NCI-H1436 (cell line): ENCODE measurements at places on chromosomes 13 and 19.
A peak's percentile ranks its signal among the peaks of the same experiment; 100 is the strongest.

- DNase-seq = no peak
Measured at GRCh38 chr19:29294343-29294811, 81.4 kb upstream of the UQCRFS1 start.

DNA sequence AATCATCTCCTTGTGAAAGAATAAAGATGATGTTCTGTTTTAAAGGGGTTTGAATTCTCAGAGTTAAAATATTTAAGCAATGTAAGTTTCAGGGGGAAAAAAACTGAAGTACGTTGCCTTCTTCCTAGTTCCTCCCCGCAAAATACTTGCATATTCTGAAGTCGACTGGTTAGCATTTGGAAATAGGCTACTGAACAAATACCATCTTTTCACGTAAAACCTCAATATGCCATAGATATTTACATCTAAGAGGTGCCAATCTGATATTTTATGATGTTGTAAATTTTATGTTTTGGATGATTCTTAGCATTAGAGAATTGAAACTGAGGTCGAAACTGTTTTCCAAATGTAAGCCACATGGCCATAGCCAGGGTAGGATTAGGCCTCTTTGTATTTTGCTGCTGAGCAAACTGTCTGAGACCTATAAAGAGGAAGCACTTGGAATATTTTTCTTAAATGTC, 138.3 kb downstream of the FLT1 start:
- no peak for DNase-seq

DNA sequence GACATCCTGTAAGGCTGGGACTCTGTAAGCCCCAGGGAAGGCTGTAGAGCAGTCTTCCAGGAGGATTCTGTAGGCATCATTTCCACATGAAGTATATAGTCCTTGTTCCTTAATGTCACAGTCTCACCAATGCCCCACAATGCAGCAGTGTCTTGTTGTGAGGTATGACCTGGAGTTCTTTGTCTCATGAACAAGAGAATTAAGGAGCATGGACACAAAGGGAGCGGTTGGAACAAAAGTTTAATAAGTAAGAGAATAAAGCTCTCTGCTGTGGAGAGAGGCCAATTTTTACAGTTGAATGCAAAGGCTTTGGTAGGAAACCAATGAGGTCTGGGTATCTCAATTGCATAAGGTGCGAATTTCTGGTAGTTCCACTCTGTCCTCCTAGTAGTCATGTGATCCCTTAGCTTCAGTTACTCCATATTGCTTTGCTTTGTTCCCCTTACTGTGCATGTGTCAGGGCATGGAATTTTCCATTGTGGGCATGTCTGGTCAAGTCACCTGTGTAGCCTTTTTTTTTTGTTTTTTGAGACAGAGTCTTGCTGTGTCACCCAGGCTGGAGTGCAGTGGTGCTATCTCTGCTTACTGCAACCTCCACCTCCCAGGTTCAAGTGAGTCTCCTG, 124.3 kb upstream of the TMTC4 start:
- DNase-seq = no peak

DNA sequence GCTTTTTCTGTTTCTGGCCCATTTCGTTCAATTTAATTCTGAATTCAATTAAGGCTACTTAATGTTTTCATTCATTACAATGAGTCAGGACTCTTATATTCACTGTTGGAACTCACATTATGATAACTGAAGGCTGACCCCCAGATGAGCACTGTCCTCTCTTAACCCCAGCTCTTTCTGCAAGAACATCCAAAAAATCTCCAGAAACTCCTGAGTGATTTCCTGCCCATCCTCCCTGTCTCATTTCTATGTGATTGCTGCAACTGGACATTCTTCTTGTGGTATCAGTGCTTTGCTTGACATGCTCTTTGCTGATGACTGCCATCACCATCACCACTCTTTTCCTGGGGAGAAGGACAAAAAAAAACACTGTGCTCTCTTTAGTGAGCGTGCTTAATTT, 240.3 kb downstream of the SPRY2 start:
- no peak for DNase-seq

DNA sequence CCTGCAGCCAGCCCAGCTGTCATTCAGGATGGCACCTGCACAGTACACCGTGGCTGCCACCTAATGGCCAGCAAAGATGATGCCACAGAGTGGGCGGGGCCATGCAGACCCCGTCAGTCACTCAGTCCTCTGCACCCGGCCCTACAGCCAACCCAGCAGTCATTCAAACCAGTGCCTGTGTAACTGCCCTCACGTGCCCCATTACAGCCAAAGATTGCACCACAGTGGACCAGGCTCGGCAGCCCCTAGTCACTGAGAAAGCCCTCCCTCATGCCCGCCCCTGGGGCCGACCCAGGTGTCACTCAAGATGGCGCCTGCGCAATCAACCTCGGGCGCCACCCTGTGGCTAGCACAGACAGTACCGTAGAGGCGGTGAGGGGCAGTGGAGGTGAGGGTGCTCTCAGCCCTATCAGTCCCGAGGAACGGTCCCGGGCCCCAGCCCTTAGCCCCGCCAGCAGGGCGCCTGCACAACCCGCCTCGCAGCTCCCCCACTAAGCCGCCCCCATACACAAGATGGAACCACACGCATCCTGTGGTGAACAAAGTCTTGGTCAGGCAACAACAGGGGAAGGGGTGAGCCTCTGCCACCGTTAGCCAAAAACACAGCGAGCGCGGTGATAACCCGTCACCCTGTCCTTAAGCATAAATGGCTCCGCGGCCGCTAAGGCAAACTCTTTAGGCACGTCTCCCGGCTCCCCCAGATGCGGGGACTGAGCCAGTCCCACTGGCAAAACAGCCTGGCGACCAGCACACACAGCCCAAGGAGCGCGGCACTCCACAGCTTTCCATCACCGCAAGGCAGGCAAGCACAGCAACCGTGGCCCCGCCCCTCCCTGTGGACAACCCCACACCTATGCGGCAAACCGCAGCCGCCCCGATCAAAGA, 2.3 kb downstream of the PEG3 start:
- no peak for DNase-seq

DNA sequence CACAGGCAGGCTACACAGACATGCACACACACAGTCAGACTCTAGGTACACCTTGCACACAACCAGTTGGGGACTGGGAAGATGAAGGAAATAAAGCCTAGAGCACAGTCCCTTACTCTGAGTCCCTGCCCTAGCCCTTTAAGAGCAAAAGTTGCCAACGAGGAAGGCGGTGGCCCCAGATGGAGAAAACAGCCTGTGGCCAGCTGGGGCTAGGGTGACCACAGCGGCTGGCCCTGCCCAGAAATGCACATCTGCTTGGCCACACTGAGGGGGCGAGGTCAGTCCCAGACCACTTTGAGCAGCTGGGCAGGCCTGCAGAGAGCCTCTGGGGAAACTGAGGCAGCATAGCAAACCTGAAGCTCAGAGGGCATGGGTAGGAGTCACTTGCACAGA, 52.3 kb downstream of the PTPRS start:
- no peak for DNase-seq

GRCh38 chr19:42198676-42199439, 18.6 kb downstream of the DEDD2 start:
- no peak for DNase-seq

DNA sequence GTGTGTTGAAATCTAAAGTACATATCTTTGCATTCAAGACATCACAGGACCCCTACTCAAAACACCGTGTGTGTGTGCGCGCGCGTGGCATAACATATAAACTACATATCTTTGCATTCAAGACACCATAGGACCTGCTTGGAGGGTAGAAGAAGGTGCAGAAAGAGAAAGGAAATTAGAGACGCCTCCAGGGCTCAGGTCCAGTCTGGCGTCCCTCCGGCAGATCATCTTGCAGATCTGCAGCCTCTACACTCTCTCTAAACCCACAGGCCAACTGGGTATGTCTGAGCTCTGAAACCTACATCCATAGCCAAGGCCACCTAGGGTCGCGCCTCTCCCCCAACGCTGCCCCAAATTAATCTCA, 659 bp upstream of the PAFAH1B3 start:
- no peak for DNase-seq

DNA sequence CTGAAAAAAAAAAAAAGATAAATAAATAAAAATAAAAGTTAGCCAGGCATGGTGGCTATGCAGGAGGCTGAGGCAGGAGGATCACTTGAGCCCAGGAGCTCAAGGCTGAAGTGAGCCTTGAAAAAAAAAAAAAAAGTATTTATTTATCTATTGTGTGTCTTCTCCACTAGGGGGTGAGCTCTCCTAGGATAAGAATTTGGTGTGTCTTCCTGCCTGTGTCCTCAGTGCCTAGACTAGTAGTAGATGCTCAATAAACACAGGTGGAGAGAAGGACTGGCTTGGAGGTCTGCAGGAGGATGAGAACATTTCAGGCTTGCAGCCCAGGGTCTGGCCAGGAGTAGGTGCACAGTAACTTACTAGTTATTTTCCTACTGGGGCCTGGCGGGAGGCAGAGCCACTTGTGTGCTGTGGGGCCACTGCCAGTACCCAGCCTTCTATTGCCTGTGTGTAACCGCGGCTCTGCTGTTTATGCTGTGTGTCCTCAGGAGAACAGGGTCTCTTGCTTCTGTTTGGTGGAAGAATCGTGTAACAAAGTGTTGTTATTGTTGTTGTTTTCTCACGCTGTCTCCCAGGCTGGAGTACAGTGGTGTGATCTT, 5.4 kb downstream of the LMTK3 start:
- DNase-seq = peak; percentile 69

- DNase-seq = no peak
Measured at GRCh38 chr13:76466043-76466442, 420.2 kb downstream of the KCTD12 start.

DNA sequence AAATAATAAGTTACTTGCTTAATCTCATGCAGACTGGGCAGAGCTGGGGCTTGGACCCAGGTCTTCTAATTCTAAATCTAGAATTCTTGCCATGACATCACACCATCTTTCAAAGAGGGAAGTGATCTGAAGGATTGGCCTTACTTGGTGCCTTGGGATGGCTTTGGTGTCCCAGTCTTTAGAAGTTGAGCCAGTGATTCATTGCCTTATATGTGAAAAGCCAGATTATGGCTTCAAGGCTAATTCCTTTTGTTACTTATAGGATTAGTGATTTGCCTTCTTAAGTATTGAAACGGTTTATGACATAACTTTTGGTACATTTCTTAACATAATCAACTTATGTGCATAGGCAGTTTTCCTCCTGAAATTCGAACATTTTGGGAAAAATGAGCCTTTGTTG, 14.9 kb downstream of the COG3 start:
- no peak for DNase-seq

DNA sequence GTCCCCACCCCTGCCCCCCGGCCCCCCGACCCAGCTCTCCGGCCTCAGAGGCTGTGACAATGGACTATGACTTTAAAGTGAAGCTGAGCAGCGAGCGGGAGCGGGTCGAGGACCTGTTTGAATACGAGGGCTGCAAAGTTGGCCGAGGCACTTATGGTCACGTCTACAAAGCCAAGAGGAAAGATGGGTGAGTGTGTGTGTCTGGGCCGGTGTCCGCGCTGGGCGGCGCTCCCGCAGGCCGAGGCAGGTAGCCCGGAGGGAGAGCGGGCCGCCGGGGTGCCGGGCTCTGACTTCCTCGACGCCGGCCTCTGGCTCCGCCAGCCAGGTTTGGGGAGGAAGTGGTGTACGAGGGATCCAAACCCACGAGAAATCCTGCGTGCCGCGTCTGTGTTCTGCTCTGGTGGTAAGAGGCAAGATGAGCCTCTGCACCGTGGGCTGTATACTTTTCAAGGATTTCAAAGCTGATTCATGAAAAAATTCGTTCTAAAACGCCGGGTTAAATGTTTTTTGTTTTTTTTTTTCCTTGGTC, 718 bp downstream of the CDK8 start:
- no peak for DNase-seq

- no peak for DNase-seq
Measured at GRCh38 chr19:32350471-32350865, 5.1 kb downstream of the ZNF507 start.

DNA sequence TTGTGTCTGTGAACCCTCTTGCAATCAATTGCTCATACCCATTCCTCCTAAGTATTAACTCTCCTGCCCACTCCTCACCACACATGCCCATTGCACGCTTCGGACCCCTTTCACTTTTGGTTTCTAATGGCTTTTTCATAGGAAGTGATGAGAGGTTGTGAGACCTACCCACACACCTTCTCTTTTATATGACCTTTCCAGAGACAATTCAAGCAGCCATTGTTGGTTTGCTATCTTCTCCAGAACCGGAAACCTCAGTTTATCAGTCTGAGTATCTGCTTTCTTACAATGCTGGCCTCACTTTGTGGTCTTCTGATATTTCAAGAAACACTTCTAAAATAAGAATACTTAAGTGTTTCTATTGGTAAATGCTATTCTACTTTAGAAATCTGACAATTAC, 1550.8 kb upstream of the SLC10A2 start:
- no peak for DNase-seq

DNA sequence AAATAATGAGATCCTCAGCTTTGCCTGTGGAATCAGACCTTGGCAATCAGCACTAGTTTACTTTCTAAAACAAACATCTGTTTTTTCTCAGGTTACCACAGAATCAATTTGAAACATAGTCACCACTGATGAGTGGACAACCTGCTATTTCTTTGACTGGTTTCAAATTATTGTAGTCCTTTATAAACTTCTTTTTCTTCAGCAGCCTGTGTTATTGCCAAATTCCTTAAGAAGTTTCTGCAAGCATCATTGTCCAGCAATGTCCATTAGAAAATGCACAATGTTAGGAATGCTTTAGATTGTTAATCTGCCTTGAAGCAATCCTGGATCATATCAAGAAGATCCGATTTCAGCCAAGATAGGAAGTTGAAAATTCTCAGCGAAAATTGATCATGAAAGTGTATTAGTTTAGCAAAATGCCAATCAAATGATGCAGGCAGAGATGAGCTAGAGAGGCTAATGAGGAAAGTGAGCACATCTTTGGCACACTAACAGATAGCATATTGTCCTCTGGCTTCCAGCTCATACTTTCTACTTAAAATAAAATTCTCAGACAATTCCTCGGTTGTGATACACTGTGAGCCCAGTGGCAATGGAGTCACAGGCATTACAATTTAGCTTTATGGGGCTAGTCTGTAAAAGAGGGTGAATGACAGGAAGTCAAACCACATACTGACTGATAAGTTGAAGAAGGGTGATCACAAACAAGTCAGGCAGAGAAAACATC, 270.6 kb downstream of the SLITRK6 start:
- DNase-seq = no peak

DNA sequence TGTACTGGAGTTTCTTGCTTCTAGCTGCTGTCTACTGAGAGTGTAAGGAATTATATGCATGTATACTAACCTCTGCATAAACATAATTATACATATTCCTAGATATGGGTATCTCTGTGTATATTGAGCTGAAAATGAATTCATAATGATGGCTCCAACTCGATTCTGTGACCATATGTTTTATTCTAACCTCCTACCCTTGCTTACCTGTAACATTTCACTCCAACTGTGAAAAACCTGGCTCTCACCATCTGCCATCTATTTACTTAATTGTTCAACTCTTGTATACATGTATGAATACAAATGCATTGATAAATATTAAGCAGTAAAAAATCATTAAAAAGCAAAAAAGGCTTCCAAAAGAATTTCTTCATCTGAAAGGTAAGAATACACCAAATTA, 1729.5 kb upstream of the SPRY2 start:
- DNase-seq = no peak

DNA sequence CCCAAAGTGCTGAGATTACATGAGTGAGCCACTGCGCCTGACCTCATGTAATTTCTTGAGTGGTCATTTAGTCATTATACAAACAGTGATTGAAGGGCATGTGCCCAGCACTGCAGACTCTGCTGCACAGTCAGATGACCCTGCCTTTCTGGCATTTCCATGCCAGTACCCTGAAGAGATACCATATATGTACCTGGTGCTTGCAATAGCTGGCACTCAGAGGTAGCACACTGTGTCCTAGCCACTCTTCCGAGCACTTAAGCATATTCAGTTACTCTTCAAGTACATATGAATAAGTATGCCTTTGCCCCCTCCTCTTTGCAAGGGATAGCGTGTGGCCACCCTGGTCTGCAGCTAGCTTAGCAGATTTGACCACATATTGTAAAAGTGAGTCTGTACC, 15.5 kb downstream of the STX10 start:
- no peak for DNase-seq
